ENCODE measurements at places on chromosomes 3 and 15.

DNA sequence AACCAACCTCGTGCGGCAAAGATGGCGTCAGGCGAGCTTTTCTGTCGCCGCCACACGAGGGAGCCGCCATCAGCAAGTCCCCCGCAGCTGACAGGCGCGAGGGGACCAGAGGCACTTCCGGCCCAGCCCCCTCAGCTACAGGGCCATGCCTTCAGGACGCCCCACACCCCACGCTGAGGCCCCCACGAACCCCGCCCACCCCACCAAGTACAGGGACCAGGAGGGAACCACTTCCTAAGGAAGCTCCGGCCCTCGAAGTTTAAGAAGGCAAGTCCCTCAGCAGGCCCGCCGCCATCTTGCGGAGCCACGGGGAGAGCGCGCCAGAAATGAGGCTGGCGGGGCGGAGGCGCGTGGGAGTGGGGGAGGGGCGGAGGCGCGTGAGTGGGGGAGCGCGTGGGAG, 790 bp downstream of the DAZL start:
- no peak for DNase-seq

GRCh38 chr3:51024765-51025632, 350.3 kb downstream of the DOCK3 start:
- no peak for DNase-seq

- no peak for DNase-seq
Measured at GRCh38 chr3:129473769-129474152, 33.7 kb downstream of the IFT122 start.

DNA sequence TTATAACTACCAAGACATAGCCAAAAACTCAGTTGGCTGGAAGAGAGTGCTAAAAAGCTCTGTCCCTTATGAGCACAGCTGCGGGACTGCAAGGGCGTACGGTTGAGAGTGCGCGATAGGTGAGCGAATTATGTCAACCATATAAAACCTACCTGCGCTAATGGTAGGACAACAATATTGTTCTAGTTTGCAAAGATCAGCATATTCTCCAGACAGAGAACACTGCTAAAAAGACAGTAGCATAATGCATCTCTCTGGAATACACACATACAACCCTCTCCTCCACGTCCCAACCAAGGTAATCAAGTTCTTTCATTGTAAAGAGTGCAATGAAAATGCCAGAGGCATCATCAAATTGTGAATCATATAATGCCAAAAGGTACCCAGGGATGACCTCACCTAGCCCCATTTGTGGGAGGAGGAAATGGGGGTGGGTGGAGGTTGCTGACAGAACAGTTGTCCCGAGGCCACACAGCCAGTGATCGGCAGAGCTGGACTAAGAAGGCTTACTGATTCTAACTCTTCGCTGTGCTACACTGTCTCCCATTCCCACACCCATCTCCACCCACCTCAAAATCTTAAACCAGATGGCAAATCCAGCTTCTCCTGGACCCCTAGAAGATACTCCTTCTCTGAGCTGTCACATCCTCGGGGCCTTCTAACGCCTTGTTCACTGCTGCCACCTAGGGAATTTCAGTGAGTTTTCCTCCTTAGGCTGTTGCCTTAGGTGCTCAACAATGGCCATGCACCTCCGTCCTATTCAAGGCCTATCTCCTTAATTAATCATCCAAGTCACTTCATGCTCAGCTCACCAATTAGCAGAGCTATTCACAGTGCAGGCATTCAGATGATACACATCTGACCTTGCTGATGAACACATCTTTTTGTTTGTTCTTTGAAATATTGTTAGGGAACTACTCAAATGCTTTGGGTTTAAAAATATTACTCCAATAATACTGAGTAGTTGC, 60.7 kb downstream of the RPL22L1 start:
- peak; percentile 85 for DNase-seq

DNA sequence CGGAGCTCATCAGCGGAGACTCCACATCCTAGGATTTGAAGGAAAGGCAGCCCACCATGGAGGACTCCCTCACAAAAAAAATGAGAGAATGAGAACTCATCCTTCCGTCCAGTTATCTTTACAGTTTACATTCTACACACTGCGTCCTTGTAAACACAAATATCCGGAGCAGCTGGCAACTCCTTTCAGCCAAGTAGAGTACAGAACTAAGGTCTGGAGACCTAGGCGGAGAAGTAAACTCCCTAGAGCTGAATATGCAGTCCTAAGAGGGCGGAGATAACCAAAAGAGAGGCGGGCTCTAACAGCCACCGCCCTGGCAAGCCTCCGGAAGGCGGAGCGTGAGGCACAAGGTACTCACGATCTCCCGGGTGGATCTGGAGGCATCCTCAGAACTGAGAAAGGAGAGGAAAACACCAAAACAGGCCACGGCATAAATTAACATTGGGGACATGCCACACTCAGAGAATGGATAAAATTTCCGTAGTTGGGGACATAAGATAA, 924 bp upstream of the SIN3A start:
- peak; percentile 73 for DNase-seq

DNA sequence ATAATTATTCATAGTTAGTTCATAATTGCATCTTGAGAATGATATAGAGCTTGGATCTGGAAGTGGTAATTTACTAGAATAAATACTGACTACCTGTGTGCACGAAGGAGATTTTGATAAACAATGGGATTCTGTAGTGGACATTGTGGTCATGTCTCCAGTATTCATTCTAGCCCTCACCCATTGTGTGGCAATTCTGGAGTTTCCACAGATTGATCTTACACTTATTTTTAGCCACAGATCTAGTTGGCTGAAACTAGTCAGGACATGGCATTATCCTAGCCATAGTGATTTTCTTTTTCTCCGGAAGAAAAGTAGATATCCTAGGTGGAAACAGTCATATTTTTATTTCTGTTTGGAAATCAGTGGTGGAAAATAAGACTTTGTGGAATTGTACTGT, 833.1 kb downstream of the NAALADL2 start:
- no peak for DNase-seq

- peak; percentile 21 for DNase-seq
Measured at GRCh38 chr15:42084465-42085235, 9.7 kb downstream of the PLA2G4D start.

DNA sequence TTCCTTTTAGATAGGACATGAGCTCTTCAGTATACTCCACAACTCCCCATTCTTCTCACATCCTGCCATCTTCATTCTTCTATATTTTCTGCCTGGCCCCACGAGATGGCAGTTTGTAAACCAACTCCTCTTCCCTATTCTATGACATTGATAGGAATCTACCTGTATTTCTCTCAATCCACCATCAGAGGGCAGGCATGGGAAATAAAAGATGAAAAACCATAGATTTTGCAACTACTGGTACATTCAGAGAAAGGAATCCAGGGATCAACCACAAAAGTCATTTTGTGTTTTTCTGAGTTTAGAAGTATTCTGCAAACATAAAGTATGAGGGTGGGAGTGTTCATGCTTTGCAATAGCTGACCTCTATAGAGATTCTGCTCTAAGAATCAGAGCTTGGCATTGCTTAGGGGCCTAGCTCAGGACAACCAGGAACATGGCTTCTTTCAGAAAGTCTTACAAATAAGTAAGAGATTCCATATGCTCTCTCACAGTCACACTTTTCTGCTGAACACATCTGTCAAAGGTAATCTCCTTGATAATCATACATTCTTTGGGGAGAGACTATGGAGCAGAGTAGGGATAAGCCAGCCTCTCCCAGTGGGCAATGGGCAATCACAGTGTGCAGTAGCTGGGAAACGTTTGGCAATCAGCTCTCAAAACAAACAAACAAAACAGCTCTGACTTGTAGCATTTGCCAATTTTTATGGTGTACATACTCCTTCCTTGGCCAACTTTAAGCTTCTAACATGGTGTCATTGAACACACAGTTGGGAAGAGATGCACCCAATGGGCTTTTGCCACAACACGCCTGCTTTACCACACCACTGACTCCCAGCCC, 43.1 kb upstream of the SLC25A36 start:
- DNase-seq = peak; percentile 72

- no peak for DNase-seq
Measured at GRCh38 chr3:177220136-177220974, 23.1 kb upstream of the TBL1XR1 start.

GRCh38 chr3:14489641-14490040, 50.5 kb downstream of the GRIP2 start:
- DNase-seq = no peak

GRCh38 chr3:42689421-42690014, 4.2 kb downstream of the KLHL40 start:
- no peak for DNase-seq

DNA sequence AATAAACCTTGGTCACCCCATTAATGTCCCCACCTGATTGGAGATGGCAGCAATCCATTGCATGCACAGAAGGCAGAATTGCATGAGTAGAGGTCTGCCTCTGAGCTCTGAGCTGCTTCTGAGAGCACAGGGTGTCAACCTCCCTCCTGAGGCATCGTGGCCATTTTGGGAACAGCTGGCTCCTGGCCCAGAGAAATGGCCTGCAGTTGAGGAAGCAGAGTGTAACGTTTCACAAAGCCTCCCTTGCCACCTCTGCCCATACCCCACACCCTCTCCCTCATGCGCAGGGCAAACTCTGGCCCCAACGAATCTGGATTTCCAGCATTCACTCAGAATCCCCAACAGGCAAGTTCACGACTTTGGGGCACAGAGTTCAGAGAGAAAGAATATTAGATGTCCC, 198.9 kb downstream of the ADAMTS9 start:
- no peak for DNase-seq

- DNase-seq = no peak
Measured at GRCh38 chr15:42507514-42507913, 12.1 kb downstream of the SNAP23 start.

DNA sequence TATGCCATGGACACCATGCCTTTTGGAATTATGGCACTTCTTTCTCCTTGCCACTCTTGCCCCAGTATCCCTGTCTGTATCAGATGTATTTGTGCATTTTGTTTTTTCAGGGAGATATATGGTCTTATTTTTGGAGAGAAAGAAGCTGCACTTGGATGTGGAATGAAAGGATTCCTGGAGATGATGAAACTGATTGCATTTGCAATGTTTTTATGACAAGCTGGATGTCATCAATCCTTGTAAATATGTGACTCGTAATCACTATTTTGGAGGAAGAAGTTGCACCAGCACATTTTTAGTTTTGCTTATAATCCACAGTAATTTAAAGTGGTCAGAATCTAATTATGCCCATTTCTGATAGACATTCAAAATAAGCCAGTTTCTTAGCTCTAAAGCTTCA, 165.0 kb downstream of the NR1D2 start:
- DNase-seq = no peak

DNA sequence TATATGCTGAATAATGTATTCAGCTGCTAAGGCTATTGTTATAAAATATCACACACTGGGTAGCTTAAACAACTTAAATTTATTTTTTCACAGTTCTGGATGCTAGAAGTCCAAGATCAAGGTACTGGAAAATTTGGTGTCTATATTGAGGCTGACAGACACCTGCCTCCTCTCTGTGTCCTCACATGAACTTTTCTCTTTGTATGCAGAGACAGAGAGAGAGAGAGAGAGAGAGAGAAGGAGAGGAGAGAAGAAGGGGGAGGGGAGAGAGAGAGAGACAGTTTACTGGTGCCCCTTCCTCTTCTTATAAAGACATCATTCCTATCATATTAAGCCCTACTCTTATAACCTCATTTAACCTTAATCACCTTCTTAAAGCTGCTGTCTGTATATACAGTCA, 320.1 kb upstream of the THBS1 start:
- no peak for DNase-seq

DNA sequence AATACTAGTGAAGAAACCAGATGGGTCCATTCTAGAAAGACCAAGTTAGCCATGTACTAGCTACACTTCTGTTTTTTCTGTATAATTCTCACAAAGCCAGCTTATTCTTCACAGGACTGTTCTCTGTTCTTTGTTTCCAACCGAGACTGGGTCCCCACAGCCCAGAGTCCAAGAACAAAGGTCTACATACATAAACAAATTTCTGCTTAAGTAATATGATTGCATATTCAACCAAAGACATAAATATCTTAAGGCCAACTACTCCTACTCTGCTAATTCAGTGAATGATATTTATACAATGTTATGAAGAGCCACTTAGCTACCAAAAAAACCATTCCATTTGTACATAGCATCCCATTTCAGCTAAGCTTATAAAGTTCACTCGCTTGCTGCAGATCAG, 299.8 kb upstream of the CCDC54 start:
- no peak for DNase-seq

- DNase-seq = peak; percentile 81
Measured at GRCh38 chr3:36677331-36678007, 86.9 kb downstream of the DCLK3 start.

- no peak for DNase-seq
Measured at GRCh38 chr3:108877901-108878300, 55.3 kb downstream of the TRAT1 start.

DNA sequence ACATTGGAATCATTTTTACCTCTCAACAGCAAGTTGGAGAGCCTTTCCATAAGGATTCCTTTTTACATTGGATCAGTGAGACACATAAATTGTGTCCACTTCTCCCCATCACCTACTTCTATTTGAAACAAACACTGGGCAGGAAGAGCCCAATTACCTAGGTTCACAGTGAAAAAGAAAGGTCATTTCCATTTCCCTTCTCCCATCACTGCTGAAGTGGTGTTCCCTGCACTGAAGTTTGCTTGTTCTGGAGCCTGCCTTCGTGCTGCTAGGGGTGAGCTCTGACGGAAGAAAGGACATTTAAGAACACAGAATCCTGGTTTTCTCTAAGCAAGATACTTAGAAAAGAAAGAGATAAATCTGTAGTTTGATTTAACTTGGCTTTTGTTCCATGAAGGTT, 123.8 kb upstream of the ZBTB20 start:
- DNase-seq = no peak

DNA sequence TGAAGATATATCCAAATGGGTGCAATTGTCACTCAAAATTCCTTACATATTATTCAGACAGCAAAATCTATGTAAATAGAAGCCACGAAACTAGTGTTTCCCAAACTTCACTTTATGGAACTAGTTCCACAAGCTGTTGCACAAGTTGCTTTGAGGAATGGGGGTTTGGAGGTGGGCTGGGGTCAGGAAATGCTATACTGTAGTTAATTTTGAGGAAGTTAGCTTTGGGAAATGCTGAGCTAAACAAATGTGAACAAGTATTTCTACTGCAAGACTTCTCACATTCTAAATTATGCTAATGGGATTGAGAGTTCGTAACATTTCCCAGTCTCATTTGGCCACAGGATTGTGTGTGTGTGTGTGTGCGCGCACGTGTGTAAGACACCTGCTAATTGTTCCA, 28.7 kb upstream of the SAMMSON start:
- DNase-seq = no peak

DNA sequence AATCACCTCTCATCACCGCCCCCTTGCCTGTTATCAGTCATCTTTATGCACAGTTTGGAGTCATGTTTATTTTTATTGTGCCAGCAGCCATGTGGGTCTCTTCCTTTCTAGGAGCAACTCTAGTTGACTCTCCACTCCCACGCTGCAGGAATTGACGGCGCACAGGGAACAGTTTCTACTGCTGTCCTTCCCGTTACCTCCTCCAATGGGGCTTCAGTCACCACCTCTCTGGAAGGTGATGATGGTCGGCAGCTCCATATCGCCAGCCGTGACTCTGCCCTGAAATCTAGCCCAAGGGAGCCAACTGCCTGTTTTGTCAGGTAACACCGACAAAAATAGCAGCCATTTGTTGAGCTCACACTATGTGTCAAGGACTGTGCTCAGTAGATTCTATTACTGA, 35.6 kb upstream of the FAM107A start:
- DNase-seq = no peak
